ENCODE measurements at places on chromosomes 5 and 9. TPM values are rescaled to one million over a fixed set of nuclear protein-coding genes. Genes with fewer than 3 reads are reported as not detected.

Gene CLIC3
- 49.3 TPM for total RNA-seq

Gene PLAC8L1
- total RNA-seq, result not detected

GRCh38 chr5:53902296-53902907, 342.0 kb downstream of the NDUFS4 start:
- DNase-seq, result no peak

- DNase-seq, result no peak
Observed at GRCh38 chr5:78821536-78822021, 163.5 kb downstream of the ARSB start.

Gene TCF7
- 5.7 TPM for total RNA-seq
